H9 (cell line): ENCODE measurements at places on chromosomes 1 and 21.

DNA sequence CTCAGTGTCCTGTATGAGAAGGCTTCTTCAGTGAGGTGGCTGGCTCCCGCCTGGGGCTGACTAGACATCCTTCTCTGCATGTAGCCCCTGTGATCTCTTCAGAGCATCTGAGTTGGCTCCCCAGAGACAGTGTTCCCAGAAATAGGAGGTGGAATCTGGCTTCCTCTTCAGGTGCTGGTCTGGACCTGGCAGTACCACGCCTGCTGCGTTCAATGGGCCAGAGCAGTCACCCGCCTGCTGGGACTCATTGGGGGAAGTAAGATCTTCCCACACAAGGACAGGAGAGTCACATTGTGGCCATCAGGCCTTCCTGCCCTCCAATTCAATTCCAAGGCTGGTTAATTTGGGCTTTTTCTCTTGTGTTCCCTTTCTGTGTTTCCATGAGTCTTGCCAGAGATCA is 51.0 kb downstream of the ADARB1 start:
- no peak for DNase-seq

GRCh38 chr1:24275104-24275410 is 44.1 kb upstream of the GRHL3 start:
- DNase-seq: no peak

GRCh38 chr1:42453386-42453785 is 2.4 kb downstream of the ZMYND12 start:
- DNase-seq: no peak

DNA sequence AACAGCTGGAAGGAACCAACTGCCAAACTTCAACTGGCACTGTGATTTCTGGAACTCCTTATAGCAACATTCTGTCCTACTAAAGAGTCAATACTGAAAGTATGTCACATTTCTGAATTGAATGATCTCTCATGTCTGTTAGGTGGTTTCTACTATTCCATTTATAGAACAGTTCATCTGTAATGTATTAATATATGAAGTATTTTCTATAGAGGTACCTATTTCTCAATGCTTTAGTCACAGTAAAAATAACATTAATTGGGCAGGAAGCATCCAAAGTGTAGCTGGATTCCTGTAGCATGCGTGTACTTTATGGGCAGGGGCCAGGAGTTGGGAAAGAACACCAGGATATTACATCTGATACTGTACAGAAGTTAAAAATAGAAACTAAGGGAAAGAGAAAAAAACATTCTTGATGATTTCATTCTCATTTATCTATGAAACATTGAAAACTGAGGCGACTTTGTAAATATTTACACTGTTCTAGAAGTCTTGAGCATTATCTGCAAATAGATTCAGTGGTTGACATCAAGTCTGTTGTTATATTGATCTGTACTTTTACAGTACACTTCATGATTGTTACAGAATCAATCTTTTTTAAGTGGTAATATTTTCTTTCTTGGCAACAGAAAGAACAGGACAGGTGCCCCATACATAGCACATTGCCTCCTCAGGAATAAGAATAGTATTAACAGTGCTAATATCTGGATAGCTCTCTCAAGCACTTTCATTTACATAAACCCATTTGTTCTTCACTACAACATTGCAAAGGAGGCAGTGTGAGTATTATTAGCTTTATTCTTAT is 6.2 kb upstream of the ZNF281 start:
- DNase-seq: no peak

DNA sequence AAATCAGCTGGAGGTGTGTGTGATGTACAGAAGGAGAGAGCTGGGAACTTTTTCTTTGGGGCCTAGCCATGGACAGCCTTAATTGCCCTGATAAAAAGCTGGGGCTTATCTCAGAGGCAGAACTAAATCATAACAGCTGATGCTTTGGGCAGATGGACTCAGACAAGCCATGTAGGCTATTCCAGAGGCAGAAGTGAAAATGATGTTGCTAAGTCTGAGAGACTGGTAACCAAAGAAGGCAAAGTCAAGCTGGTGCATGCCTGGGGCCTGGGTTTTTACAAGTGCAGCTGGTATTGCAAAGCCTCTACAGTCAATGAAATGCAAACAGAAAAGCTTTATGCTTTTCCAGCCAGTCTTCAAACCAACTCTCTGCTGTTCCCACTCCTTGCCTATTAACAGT is 39.0 kb upstream of the LMX1A start:
- no peak for DNase-seq

DNA sequence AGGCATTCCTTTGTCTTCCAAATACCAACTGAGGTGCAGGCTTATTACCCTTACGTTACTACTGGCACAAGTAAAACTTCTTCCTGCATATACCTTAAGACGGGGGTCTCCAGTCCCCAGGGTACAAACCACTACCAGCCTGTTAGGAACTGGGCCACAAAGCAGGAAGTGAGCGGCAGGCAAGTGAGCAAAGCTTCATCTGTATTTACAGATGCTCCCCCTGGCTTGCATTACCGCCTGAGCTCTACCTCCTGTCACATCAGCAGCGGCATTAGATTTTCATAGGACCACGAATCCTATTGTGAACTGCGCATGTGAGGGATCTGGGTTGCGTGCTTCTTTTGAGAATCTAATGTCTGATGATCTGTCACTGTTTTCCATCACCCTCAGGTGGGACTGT is 113.1 kb downstream of the SLC45A1 start:
- no peak for DNase-seq

DNA sequence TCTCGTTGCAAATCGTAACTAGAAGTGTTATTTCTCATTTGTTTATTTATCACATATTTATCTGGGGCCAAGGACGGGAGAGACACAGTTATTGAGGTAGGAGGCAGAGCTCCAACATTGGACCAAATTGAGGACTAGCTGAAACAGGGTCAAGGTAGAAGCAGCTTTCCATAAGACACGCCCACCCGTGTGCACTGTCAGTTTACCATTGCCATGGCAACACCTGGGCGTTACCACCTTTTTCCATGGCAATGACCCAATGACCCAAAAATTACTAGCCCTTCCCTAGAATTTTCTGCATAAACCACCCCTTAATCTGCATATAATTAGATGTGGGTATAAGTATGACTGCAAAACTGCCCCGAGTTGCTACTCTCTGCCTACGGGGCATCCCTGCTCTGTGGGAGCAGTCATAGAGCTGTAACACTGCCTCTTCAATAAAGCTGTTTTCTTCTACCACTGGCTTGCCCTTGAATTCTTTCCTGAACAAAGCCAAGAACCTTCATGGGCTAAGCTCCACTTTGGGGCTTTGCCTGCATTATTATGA is 72.7 kb downstream of the FBXO2 start:
- no peak for DNase-seq

DNA sequence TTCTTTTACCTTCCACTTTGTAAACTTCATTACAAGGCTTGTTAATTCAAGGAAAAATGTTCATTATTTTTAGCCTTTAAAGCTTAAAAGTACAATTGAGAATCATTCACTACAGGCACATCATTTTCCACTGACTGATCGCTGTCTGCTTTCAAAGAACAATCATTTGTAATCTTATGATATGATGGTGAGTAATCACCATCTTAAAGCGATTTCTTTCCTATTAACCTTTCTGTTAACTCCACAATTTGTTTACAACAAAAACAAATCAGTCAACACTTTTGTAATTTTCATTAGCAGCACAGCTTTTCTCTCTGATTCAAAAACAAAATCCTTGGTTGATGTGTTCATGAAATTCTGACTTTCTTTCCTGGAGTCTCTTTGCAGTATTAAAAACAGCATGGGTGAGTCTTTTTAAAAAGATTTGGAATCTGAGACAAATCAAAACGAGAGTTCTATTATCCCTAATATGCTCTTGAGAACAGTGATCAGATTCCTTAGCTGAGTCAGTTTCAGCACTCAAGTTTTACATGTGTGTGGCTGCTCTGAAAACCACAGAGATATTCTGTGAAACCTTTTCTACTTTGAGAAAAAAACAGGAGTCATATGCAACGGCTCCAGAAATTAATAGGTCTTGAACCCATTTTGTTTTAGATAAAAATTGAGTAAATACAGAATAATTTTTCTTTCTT is 145.8 kb upstream of the TMPRSS15 start:
- DNase-seq: no peak

DNA sequence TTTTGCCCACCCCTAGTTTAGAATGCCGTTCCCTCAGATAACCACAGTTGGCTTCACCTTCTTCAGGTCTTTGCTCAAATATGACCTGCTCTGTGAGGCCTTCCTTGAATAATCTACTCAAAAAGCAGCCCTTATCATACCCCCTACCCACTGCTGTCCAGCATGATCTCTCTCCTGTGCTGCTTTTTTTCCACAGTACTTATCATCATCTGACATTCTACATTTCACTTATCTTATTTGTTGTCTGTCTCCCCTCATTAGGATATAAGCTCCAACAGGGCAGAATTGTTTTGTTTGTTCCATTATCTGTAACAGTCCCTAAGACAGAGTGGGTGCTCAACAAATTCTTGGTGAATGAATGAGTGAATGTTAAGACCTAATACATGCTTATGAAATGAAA is 18.1 kb downstream of the USP24 start:
- DNase-seq: no peak

GRCh38 chr1:78096976-78097375 is 51.2 kb downstream of the GIPC2 start:
- DNase-seq: no peak
